ENCODE measurements at places on chromosomes 5 and 9. TPM values are rescaled to one million over a fixed set of nuclear protein-coding genes. Genes with fewer than 3 reads are reported as not detected.
A peak's percentile ranks its signal among the peaks of the same experiment; 100 is the strongest.

DNA sequence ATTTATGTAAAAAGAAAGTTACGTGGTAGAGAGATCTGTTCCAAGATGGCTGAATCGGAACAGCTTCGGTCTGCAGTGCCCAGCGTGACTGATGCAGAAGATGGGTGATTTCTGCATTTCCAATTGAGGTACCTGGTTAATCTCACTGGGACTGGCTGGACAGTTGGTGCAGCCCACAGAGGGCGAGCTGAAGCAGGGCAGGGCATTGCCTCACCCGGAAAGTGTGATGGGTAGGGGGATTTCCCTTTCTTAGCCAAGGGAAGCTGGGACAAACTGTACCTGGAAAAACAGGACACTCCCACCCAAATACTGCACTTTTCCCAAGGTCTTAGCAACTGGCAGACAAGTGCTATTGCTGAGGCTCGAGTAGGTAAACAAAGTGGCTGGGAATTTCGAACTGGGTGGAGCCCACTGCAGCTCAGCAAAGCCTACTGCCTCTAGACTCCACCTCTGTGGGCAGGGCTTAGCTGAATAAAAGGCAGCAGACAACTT is 13.1 kb upstream of the HSD17B4 start:
- no peak overlapping the region for H3K27ac ChIP-seq
- no peaks in the 10 kb centered on the region for H3K4me1 ChIP-seq
- peaks cover 4% of the 10 kb centered on the region for H3K27me3 ChIP-seq
- H3K4me3 ChIP-seq, result no peak overlapping the region

DNA sequence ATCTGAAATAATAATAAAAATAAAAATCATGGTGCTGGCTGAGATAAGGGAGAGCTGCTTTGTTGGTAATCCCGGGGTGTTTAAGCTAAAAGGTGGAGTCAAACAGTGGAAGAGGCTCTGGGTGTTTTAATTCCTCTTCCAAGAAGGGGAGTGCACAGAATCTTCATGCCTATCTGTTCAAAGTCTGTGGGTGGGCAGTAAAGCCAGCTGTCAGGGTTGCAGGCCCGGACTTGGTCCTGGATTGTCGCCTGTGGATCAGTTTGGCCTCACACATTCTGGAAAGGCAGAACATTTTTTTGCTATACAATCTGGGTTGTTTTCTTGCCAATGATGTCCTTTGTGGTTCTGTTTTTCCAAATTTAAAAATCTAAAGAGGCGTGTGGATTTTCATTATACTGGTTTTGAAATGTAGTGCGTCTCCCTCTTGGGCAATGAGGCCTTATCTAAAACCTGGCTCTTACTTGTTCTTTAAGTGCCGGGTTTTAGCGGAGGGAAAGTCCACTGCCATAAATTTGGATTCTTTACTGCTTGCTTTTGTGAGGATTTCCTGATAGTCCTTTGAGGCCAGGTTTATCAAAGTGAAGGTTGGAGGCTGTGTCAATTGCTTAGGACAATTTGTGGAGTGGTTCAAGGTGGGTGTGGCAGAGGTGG is 5.8 kb downstream of the ANKDD1B start:
- H3K4me1 ChIP-seq, result peaks cover 9% of the 10 kb centered on the region
- H3K36me3 ChIP-seq, result no peaks in the 10 kb centered on the region
- no peak for DNase-seq
- no peaks in the 10 kb centered on the region for H3K27me3 ChIP-seq

PTGR1 gene
- polyA plus RNA-seq, result 59.6 TPM

DNA sequence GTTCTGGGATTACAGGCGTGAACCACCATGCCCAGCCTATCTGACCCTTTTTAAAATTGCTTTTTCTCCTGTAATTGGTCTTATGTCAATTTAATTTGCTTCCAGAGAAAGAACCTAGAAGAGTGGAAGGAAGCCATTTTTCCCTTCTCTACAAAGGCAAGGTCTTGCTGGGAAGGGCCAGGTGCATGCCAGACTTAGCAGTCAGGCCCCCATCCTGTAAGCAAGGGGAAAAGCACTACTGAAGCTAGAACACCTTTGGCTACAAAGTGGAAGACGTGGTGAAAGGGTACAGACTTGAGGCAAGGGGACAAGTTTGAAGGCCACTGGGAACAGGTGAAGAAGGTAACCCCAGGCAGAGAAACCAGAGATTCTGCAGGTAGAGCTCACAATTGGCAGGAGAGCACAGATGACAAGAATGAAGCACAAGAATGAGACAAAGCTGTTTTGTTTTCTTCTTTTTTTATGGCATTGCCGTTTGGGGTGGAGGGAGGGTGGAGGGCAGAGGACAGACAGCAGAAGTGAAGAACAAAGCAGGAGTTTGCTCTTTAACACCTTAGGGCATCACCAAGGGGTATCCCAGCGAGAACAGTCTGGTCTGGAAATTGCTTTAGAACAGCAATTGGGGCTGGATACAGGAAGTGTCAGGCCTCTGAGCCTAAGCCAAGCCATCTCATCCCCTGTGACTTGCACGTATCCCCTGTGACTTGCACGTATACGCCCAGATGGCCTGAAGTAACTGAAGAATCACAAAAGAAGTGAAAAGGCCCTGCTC is 72.9 kb downstream of the SERINC5 start:
- H3K36me3 ChIP-seq, result no peaks in the 10 kb centered on the region
- H3K4me3 ChIP-seq, result no peak overlapping the region
- no peak for DNase-seq
- peaks cover 11% of the 10 kb centered on the region for H3K4me1 ChIP-seq
- no peak overlapping the region for H3K27ac ChIP-seq
- no peaks in the 10 kb centered on the region for H3K27me3 ChIP-seq

DNA sequence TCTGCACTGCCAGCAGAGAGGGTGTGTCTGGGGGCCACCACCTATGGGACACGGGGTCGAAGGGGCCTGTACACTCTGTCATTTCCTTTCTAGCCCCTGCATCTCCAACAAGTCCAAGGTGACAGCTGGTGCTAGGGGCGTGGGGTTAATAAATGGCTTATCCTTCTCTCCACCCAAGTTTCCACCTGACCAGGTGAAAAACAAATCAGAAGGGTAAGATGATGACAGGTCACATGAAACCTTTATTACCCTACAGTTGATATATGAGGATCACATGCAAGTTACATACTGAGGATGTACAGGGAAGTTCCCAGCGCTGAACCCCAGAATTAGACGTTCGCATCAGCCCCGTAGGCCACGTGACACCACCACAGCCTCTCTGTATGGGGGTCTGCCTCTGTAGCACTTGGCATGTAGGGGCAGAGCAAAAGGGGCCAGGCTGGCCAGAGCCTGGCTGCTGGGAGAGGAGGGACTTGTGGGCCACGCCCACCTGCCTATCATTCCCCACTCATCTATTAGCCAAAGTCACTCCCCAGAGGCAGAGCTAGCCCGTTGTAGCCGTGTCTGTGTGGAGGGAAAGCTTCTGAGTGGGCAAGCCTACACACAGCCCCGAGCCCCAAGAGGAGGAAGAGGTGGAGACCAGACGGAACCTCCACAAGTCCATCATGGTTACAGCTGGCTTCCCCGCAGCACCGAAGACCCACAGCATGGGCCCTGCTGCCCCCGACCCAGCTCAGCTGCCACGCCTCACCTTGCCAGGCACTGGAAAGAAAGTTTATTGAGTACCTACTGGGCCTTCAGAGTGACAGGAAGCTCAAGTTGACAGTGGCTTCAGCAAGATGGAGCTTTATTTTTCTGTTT is 2.2 kb downstream of the TMEM141 start:
- DNase-seq, result no peak
- no peak overlapping the region for H3K4me3 ChIP-seq
- no peak overlapping the region for H3K27ac ChIP-seq
- H3K4me1 ChIP-seq, result no peaks in the 10 kb centered on the region
- H3K36me3 ChIP-seq, result no peaks in the 10 kb centered on the region

DNA sequence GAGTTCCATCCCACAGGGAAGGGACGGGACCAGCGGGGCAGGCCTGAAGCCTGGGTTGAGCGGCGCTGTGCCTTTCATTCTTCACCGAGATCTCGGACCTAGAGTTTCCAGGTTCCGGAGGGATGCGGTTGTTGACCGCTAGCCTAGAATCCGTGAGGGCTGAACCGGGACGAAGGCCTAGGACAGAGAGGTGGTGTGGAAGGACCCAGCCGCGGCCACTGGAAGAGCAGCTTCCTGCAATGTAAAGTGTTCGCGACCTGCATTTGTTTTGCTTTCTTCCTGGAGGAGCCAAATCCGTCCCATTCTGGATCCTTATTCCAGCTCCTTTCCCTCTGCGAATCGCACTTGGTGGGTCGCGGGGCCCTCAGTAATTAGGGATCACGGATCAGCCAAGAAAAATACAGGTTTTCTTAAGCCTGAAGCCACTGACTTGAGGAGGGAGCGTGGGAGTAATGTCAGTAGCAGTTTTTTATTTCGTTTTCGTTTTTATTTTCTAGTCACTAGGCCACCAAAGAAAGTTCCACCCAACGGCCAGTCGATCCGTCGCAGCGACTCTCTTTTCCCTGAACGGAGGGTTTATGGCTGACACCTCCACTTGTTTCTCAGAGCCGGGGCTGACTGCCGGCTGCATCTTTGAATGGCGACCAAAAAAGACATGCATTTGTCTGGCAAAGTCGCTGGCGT is 48.6 kb downstream of the ANXA2R start:
- peak overlapping the region; percentile 53 for H3K4me3 ChIP-seq
- no peaks in the 10 kb centered on the region for H3K36me3 ChIP-seq
- H3K27ac ChIP-seq, result peak overlapping the region; percentile 79

GRCh38 chr5:139709582-139710318 is 61.6 kb downstream of the CXXC5 start:
- H3K27ac ChIP-seq, result peak overlapping the region; percentile 60
- DNase-seq, result no peak
- no peaks in the 10 kb centered on the region for H3K36me3 ChIP-seq
- H3K27me3 ChIP-seq, result no peaks in the 10 kb centered on the region

CARTPT gene
- polyA plus RNA-seq, result not detected

Measured in sigmoid colon (tissue), 7 donors.